IMR-90 (cell line): ENCODE measurements at places on chromosomes 12 and 14. TPM values are rescaled to one million over a fixed set of nuclear protein-coding genes. Genes with fewer than 3 reads are reported as not detected.

DNA sequence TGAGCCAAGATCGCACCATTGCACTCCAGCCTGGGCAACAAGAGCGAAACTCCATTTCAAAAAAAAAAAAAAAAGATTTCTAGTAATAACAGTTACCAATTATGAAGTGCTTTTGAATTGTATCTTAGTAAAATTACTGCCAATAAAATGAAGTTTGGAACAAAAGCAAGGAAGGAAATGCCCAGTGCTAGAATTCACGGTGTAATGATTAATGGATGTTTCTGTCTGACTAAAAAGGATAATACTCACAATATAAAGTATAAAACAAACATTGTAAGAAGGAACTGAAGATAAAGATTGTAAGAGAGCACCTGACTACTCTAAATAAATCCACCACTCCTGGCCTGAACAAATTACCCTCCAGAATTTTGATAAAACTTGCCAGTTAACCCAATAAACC is 4.0 kb downstream of the TMEM116 start:
- DNase-seq, result no peak

CLEC12A gene
- not detected in 2 replicates for polyA plus RNA-seq

DNA sequence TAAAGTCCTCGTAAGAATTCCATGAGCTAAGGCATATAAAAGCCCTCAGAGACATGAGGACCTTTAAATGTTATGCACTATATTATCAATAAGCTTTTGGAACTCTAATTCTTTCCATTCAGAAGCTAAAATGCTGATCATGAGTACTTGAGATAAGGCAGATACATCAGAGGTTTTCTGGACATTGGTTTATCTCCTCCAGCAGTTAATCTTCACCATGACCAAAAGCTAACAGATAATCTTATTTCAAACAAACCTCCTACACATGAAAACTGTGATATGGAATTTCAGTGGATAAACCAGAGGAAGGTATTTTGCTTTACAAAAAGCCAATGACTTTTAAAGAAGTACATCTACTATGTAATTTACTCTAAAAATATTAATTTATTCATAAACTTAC is 97.9 kb upstream of the BBS10 start:
- DNase-seq, result no peak

FBLN5 gene
- polyA plus RNA-seq, result 68.1 and 76.4 TPM in 2 replicates

- no peak for DNase-seq
Observed at GRCh38 chr12:97685360-97685759, 222.8 kb downstream of the RMST start.

GRCh38 chr14:106395456-106396050 is 869.2 kb downstream of the TMEM121 start:
- DNase-seq, result no peak
